SK-N-DZ (cell line): ENCODE measurements at places on chromosomes 3 and 15.
A peak's percentile ranks its signal among the peaks of the same experiment; 100 is the strongest.

DNA sequence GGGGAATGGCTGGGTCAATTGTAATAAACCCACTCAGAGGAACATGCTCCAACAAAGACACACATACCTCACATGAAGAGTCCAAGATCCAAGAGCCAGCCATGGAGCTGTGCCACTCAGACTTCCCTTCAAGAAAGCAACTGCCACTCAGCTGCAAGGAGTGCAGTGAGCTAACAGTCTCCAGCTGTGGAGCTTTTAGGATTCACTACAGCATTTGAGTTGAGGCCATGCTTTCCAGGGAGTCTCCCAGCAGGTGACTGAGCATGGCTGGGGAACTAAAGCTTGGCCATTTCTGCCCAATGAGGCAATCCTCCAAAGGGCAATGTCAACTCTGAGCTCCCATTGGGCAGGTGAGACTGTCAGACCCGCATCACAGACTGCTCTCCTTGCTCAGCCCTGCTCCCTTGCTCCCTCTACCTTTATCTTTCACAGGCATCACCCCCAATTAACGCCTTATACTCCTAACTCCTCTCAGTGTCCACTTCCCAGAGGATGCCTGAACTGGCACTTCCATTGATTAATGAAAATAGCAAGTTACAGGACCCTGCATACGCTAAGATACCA, 165.3 kb upstream of the CTNNB1 start:
- DNase-seq, result no peak

- no peak for DNase-seq
Measured at GRCh38 chr3:70360979-70361760, 48.7 kb upstream of the MDFIC2 start.

DNA sequence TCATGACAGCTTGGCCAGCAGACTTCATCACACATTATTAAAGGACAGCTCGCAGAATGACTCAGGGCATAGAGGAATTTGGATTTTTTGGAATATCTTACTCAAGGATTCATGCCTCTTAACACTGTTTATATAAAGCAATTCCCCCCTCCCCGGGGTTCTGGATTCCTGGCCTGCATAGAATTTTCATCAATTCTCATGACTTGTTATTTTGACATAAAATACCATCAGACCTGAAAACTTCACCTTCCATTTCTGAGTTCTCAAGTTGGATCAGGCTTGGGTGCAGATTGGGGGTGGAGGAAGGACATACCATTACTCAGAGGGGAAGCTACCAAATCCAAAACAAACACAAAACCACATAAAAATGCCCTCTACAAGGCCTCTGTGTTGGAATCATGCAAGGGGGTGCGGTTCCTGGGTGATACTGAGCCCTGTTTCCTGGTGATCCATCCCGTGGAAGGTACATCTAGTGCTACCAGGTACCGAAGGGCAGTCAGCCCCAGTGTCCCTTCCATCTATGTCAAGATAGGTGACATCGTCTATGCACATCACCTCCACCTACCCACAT, 95.3 kb downstream of the DAPK2 start:
- DNase-seq, result no peak

- no peak for DNase-seq
Measured at GRCh38 chr3:113441051-113441770, at the start of gene CFAP44. TSS of gene CFAP44 (minus strand) at chr3:113441493. CDS start at chr3:113433664, 7,829 bp downstream.

- DNase-seq, result no peak
Measured at GRCh38 chr3:131218196-131218595, 163.4 kb upstream of the NUDT16 start.

DNA sequence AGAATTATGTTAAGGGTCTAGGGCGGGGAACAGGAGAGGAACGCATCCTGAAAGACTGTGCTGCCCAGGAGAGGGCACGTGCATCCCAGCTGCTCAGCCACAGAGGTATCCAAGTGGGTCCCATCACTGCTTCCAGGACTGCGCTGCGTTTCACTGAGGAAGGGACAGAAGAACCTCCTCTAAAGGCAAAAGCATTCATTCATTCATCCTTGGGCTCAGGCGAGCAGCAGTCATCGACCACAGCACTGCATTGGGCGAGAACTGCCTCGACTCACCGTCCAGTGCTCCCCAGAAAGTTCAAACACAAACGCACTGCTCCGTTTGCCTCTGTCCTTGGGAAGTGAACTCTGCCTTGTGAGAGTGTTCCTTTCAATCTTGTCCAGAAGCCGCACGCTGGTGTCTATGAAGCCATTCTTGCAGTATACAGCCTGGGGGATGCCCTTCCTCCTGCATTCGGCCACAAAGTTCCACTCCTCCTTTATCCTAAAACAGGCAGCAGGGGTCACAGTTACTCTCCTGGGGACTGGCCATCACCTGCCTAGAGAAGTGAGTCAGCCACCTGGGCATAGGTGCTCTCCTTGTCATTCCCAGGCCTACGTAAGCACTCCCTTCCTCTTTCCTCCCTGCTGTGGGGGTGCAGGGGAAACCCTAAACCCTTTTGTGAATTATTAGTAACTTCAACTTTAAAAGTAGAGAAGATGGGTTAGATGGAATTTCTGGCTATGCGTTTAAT, 21.2 kb downstream of the LRRC2 start:
- DNase-seq, result no peak

DNA sequence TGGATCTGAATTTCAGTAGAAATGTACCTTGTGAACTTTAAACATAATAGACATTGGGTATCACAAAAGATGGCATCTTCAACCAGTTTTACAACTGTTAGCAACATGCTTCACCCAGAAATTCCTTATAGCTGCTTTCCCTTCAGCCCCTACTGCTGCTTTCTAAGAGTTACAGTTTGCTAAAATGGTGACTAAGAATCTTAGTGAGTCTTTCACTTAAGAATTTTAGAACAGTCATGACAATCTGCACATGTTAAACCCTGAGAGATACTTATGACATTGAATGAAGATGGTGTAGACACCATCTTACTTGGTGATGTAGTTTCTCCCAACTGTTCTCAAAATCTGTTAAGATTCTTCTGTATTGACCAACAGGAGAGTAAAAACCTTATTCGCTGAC, 129.7 kb upstream of the UBE2E1 start:
- DNase-seq, result no peak

GRCh38 chr15:80152896-80153876, at the start of gene FAH:
TSS of gene FAH (plus strand) at chr15:80152999. CDS start at chr15:80153055, 56 bp downstream.
- peak; percentile 67 for DNase-seq
